Heart right ventricle (tissue), 16 donors: ENCODE measurements at places on chromosomes 7 and 10. TPM values are rescaled to one million over a fixed set of nuclear protein-coding genes. Genes with fewer than 3 reads are reported as not detected.
A peak's percentile ranks its signal among the peaks of the same experiment; 100 is the strongest.

GRID2IP gene
- total RNA-seq: not detected

PARP12 gene
- 10.6 TPM for total RNA-seq

- H3K4me3 ChIP-seq: no peak overlapping the region
- DNase-seq: no peak
- H3K27me3 ChIP-seq: no peaks in the 10 kb centered on the region
Observed at GRCh38 chr7:66454600-66455225, 174.0 kb upstream of the KCTD7 start.

GRCh38 chr10:120727001-120727400 is 124.2 kb upstream of the WDR11 start:
- H3K4me1 ChIP-seq: no peaks in the 10 kb centered on the region
- no peak overlapping the region for H3K4me3 ChIP-seq
- no peaks in the 10 kb centered on the region for H3K36me3 ChIP-seq

GRCh38 chr10:121526801-121527221 is 71.4 kb downstream of the FGFR2 start:
- peaks cover 21% of the 10 kb centered on the region for H3K27me3 ChIP-seq
- no peak overlapping the region for H3K4me3 ChIP-seq
- H3K36me3 ChIP-seq: no peaks in the 10 kb centered on the region
- no peak overlapping the region for H3K27ac ChIP-seq
- no peak for DNase-seq
- H3K4me1 ChIP-seq: no peaks in the 10 kb centered on the region

DNA sequence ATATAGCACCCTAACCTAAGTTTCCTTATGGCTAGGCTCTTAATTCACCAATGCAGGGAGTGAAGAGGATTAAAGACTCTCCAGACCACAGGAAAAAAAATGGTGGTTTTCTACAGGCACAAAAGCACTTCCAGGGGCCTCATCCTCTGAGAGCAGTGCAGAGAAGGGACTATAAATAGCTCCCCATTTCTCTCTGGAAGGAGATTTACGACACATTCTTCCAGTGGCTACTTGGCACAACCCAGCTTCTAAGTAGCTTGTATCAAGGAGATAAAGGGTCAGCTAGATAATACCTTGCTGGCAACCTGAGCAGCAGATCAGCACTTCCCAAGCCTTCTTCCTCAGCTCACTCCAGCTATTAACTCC is 73.5 kb downstream of the CRPPA start:
- H3K4me1 ChIP-seq: peaks cover 25% of the 10 kb centered on the region
- no peaks in the 10 kb centered on the region for H3K27me3 ChIP-seq
- H3K27ac ChIP-seq: peak overlapping the region; percentile 34
- H3K4me3 ChIP-seq: no peak overlapping the region

- no peaks in the 10 kb centered on the region for H3K36me3 ChIP-seq
- H3K4me3 ChIP-seq: no peak overlapping the region
- peaks cover 15% of the 10 kb centered on the region for H3K4me1 ChIP-seq
Observed at GRCh38 chr10:103280031-103280430, 3.1 kb downstream of the INA start.

GRCh38 chr7:106050746-106051117 is 61.4 kb downstream of the SYPL1 start:
- H3K27me3 ChIP-seq: no peaks in the 10 kb centered on the region
- H3K4me3 ChIP-seq: no peak overlapping the region
- H3K27ac ChIP-seq: no peak overlapping the region

GRCh38 chr7:17486835-17487234 is 188.4 kb downstream of the AHR start:
- no peaks in the 10 kb centered on the region for H3K36me3 ChIP-seq
- no peak overlapping the region for H3K27ac ChIP-seq
- no peak for DNase-seq
- no peak overlapping the region for H3K4me3 ChIP-seq
- no peaks in the 10 kb centered on the region for H3K27me3 ChIP-seq

DNA sequence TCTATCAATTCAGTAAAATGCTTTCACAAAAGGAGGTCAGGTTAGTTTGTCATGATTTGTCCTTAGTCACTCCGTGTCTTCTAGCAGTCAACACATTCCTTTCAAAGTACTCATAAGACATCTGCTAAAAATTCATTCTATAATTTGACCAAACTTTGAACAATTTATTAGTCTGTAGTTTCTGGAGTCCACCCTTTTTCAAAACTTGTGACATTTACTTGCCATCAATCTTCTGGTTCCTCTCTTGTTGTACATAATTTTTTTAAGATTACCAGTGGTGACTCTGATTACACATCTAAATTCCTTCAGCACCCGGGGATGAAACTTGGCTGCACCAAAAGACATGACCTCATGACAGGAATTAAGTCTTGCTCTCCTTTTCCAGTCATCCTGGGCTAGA is 130.1 kb downstream of the NEBL start:
- H3K27me3 ChIP-seq: no peaks in the 10 kb centered on the region
- no peak overlapping the region for H3K27ac ChIP-seq
- no peaks in the 10 kb centered on the region for H3K36me3 ChIP-seq
- H3K4me3 ChIP-seq: no peak overlapping the region
